Activated T-cell treated with anti-CD3 and anti-CD28 coated beads, Interleukin-2, amount 50 U/mL, for 24 hours (primary cell): ENCODE measurements at places on chromosomes 3 and 15.

GRCh38 chr3:107521469-107522059 lies 1.2 kb upstream of the BBX start:
- no peak for DNase-seq

DNA sequence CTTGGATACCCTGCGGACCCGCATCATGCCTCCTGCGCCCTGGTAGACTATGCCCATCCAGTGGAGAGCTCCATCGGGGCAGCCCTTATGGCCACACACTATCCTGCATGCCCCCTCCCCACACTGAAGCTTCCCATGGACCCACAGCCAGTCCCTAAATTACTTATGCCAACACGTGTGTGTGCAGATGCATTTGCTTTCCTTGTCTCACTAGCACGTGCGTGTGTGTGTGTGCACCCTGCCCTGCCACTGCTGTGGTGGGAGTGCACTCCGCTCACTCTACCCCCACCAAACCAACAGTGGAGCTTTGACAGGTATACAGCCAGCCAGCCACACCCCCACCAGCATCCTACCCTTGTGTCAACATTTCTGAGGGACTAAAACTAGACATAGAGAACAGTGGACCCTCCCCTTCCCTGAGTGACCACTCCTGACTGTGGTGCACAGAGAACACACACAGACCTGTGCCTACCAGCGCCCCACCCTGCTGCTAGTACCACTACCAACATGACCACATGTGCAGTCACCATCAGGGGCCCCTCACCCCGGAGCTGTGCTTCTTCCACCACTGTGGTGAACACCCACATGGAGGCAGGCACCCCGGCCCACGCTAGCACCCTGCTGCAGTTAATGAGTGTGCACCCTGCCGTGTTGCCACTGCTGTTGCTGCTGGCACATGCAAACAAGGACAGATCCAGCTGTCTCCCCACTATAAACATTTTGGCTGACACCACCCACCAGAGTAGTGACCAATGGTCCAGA lies 310.8 kb downstream of the GABRB3 start:
- DNase-seq = no peak

DNA sequence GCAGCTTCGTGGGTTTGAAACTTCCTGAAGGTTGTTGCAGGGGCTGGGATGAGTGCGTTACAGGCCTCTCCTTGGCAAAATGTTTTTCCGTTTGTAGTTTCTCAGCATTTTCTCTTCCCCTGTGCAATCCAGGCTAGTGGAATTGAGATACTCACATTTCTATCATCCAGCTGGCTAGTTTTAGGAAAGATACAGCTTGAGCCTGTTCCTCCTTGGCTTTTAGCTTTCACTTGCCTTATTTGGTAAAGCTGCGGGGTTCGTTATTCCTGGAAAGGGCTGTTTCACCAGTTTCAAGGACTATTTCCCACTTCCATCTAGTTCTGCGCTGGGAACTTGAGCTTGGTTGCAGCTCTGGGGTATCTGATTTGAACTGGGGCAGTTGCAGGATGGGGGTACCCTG lies 90.3 kb downstream of the ITPR1 start:
- DNase-seq = no peak

- DNase-seq = no peak
These were observed 18.4 kb downstream of the HDAC11 start for GRCh38 chr3:13498354-13499060.

GRCh38 chr3:89278302-89279025 lies 171.0 kb downstream of the EPHA3 start:
- DNase-seq = no peak

- no peak for DNase-seq
These were observed 15.0 kb upstream of the DAG1 start for GRCh38 chr3:49454898-49455681.
